ENCODE measurements at places on chromosomes 5 and 9.

DNA sequence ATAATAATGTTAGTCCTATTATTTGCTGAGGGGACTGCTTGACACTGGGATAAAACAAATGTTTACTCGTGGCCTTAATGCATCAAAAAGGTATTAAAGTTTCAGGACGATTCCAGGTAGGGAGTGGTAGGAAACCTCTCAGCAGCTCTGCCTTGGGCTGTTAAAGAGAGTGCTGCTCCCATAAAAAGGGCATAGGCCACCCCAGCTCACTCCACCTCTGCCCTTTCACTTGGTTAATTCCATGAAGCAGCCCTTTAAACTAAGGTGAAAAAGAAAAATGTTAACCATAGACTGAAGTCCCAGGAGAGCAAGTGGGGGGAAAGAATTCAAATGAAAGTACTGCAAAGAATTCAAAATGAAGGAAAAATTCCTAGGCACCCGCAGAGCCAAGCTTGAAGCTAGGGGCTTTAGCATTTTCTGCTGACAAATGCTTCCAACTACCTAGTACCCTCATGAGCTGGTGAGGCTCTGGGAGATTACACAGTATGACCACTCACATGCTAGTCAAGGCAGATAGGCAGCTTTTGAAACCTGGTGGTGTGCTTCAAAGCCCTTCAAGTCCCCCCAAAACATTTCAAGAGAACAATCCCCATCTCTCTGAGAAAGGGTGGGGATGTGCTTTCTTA lies 8.5 kb downstream of the KLF9 start:
- DNase-seq = no peak

DNA sequence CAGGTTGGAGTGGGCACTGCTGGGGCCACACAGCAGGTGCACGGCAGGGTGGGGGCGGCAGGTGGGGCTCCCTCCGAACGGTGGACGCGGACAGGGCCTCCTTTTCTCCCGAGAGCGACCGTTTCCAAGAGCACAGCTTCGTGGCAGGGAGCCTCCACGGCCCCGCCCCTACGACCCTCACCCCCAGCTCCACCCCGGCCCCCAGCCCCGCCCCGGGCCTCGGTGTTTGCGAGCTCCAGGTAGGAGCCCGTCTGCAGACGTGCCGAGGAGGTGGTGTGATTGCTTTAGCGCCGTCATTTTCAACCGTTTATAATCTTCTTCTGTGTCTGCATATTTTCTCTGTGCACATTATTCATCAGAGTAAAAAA lies 8.8 kb downstream of the GRIN1 start:
- DNase-seq = no peak

GRCh38 chr5:151805414-151806223 lies 33.9 kb downstream of the G3BP1 start:
- DNase-seq = no peak

- no peak for DNase-seq
These were observed 1.6 kb downstream of the CSNK1A1 start for GRCh38 chr5:149549461-149550267.

- no peak for DNase-seq
These were observed 34.7 kb upstream of the PLPP1 start for GRCh38 chr5:55569513-55569865.

- DNase-seq = no peak
These were observed 215.6 kb upstream of the NREP start for GRCh38 chr5:111972548-111972947.

- DNase-seq = no peak
These were observed 220.3 kb upstream of the DAPK1 start for GRCh38 chr9:87277346-87277745.

- no peak for DNase-seq
These were observed 73.7 kb downstream of the INSL6 start for GRCh38 chr9:5111696-5112095.

DNA sequence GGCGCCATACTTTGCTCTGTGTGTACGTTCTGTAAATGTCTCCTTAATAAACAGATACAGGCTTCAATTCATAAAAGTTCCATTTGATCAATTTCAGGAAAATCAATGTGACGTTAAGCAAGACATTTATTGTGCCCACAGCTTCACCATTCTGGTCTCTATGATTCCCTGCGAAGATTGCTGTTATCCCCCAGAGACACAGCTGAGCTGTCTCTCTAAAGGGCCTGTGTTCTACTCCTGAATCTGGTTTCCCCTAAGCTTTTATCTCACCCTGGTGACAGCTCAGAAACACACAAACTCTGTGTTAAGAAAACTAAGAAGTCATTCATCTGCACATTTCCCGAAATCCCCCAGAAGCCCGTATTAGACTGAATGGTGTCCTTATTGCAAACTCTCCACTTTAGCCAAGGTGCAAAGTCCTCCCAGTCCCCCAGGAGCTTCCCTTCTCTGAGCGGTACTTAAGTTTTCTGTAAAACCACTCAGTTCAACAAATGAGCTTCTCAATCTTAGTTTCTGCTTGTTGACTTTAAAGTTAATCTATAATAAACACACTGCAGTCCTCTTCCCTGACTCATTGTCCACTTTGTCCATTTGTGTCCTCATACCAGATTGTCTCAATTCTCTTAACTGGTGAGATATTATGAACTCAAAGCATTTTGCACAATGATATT lies 1.4 kb upstream of the C5orf15 start:
- no peak for DNase-seq

DNA sequence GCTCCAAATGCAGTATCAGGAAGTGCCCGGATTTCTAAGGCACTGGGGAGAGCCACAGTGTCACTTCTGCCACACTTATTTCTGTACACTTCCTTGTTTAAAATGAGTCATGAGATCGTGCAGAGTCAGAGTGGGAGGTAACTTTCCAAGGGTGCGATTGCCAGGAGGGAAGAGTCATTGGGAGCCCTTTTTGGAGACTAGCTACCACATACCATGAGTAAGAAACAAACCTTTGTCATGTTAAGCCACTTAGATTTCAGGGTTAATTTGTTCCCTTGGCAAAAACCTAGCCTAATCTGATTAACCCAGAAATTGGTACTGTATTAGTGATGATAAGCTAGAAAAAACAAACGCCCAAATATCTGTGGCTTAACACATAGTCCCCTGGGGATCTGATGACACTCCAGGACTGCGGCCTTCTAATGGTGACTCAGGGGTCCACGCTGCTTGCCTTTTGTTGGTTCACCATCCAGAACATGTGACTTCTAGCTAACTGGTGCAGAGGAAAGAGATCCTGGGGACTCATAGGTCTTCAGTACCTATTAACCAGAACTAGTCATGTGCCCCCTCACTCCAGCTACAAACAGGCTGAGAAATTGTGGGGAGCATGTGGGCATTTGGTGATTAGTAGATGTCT lies 48.6 kb upstream of the TLE1 start:
- no peak for DNase-seq

GRCh38 chr5:110321117-110321516 lies 405.4 kb downstream of the TMEM232 start:
- no peak for DNase-seq

- peak; percentile 94 for DNase-seq
These were observed 21.7 kb upstream of the NSD1 start for GRCh38 chr5:177111720-177112394.

GRCh38 chr9:33351547-33351946 lies 50.8 kb downstream of the AQP7 start:
- no peak for DNase-seq
